DND-41 (cell line): ENCODE measurements at places on chromosomes 12 and 14.
A peak's percentile ranks its signal among the peaks of the same experiment; 100 is the strongest.

GRCh38 chr14:99666533-99666932 lies 17.6 kb upstream of the CYP46A1 start:
- no peak for DNase-seq

DNA sequence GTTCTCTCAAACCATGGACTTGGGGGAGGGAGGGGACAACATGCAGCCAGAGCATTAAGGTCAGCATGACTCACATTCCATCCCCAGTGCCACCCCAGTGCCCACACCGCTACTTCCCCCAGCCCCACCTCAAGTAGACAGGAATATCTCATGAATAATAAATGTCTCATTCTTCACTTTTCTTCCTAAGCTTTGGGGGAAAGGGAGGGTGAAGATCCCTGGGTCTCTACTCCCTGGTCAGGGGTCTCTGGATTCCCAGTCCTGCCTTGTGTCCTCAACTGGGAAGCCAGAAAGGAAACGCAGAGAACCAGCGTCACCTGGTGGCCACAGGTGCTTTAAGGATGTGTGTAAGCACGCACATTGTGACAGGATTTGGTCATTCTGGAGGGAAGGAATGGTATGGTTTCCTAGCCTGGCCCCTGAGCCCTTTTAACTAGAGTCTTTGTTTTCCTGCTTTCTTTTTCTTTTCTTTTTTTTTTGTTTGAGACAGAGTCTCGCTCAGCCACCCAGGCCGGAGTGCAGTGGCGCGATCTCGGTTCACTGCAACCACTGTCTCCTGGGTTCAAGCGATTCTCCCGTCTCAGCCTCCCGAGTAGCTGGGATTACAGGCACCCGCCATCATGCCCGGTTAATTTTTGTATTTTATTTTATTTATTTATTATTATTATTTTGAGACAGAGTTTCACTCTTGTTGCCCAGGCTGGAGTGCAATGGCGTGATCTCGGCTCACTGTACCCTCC lies 3.4 kb downstream of the GPR84 start:
- peak; percentile 66 for DNase-seq

DNA sequence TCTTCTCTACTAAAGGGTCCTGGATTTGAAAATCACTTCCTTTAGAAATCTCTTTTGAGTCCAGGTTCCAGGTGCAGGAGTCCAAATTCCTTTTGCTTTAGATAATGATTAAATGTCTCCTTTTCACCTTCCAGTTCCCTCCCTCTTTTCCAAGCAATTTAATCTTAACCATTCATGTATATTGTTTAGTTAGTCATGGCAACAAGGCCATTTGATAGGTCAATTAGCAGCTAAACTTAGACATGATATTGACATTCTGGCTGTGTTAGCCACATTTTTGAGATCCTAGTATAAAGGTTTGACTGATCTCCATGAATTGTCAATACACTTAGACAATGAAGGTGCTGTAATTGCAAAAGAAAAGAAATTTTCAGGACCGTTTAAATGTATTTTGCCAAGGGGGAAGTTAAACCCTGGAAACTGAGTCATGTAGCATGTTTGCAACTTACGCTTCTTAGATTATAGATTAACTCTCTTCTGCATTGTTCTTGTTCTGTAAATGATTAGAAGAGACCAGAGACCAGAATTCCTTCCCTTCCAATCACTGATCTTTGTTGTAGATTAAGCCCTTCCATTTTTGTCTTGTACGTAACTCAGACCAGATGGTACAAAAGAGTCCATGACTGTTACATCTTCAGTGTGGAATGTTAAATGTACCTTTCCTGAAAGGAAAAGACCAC lies 12.4 kb upstream of the C12orf75 start:
- no peak for DNase-seq

DNA sequence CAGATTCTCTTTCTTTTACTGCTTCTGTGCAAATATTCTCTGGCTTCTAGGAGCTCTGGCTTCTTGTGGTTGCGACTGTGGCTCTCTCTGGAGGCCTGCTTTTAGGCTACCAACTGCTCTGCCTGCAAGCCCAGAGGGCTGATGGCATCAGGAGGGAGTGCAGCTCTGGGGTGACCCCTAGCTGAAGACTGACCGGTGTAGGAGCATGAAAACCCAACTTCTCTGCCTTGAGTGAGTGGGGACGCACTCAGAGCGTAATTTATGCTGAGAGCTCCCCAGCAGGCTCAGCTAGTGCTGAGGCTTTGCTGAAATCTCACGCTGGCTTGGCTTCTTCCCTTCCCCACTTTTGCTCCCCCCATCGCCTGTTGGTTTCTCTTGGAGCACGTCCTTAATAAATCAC lies 29.9 kb upstream of the RBM19 start:
- DNase-seq, result no peak

GRCh38 chr14:71300566-71301330 lies 393.5 kb downstream of the PCNX1 start:
- DNase-seq, result no peak

GRCh38 chr14:51079489-51079888 lies 15.4 kb downstream of the TRIM9 start:
- DNase-seq, result no peak

DNA sequence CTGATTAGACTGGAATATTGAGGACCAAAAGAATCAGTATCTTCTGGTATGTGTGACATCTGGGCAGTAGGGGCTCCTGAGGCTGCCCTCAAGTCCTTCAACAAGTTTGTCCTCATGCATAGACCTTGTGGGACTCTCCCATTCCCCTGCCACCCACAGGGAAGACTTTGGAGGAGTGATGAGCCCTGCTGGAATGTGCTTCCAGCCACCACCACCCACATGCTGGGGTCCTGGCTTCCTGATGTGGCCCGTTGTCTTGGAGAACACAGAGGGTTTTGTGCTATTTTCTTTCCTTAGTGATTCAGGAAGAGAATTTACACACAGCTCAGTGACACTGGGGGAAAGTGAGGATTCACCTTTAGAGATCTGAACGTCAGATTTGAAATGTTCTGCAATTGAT lies 29.2 kb upstream of the SEL1L start:
- no peak for DNase-seq

DNA sequence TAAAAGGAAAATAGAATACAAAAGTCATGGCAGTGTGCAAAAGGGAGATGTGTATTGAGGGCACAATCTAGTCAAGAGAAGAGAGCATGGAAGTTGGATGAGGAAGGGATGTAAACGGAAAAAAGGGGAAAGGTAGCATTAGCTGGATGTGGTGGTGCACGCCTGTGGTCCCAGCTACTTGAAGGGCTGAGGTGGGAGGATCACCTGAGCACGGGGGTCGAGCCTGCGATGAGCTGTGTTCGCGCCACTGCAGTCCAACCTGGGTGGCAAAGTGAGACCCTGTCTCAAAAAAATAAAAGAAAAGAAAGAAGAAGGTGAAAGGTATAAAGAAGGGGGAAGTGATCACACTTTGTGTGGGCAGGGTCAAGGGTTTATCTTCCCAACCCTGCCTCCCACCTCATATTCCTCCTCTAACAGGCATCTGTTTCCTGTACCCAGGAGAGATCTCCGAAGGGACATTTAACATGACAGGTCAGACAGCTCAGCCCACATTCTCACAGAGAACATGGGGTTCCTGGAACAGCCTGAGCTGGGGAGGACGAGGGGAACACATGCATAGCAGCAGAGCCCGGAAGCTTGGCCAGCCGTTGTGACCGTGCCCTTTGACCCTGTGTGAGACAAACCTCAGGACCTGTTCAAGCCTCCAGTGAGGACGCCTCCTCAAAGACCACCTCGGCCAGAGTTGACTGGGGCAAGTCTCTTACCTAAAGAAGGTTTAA lies 8.9 kb downstream of the RNASE11 start:
- no peak for DNase-seq

GRCh38 chr12:64532734-64533351 lies 77.5 kb upstream of the RASSF3 start:
- DNase-seq, result no peak

- no peak for DNase-seq
Measured at GRCh38 chr12:54463034-54463433, 10.4 kb downstream of the GTSF1 start.

GRCh38 chr12:26150736-26151450 lies 26.1 kb upstream of the BHLHE41 start:
- DNase-seq, result no peak

GRCh38 chr12:130945786-130946492 lies 7.8 kb upstream of the ADGRD1 start:
- DNase-seq, result no peak

GRCh38 chr14:21822109-21822508 lies 148.5 kb upstream of the OR4E1 start:
- no peak for DNase-seq

- DNase-seq, result no peak
Measured at GRCh38 chr12:100311317-100311716, 44.3 kb downstream of the SCYL2 start.

- no peak for DNase-seq
Measured at GRCh38 chr12:49647827-49648711, 24.7 kb downstream of the PRPF40B start.

DNA sequence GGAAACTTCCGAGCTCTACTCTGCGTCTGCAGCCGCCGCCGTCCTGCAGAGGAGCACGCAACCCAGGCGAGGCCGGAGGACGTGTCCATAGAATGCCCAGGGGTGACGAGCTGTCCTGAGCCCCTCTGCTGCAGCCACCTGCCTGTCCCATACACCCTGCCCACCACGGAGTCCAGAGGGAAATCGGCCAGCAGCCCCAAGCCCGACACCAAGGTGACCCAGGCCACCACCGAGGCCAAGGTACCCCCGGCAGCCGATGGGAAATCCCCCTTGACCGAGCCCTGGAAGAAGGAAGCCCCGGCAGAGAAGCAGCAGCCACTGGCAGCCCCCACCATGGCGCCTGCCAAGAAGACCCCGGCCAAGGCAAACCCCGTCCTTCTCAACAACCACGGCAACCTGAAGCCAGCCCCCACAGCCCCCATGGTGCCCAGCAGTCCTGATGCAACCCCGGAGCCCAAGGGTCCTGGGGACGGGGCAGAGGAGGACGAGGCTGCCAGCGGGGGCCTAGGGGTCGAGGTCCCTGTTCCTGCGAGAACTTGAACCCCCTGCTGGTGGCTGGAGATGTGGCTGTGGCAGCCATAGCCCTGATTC lies 128.7 kb upstream of the C14orf180 start:
- DNase-seq, result peak; percentile 0

DNA sequence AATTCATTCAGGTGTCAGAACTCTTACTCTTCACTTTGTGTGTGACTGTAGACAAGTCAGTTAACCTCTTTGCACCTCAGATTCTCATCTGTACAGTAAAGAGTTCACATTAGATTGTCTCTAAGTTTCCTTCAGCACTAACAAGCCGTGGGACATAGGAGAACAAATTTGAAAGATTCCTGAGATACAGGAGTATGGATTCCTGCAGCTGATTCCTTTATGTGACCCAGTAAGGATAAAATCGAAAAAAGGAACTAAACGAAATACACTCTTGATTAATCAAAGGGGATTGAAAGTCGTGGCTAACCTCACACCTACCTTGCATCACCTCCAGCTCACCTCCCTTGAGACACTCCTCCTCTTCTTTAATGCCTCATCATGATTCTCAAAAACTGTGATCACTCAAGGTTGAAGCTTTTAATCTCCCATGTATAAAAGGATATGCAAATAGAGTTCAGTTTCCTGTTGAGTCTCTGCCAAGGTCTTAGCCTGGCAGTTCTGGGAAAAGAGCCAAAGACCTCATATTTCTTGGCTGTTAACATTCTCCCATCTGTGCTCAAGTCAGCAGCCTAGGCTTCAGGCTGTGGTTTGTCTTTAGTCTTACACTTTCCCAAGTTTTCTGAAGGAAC lies 156.6 kb downstream of the DAD1 start:
- no peak for DNase-seq

DNA sequence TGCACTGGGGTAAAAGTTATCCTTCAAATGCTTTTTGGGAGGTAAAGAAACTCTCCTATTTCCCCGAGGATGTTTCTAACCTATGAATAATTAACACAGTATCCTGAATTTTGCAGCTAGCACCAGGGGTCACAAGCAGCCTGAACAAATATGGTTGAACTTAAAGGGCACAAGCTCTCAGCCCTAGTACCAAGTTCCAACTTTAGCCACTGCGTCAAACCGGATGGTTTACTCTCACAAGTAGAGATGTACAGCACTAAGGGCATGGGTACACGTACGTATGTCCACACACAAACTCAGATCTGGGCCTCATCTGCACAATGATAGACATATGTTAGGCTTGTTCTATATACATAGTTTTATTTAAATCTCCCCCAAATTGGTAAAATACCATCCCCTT lies 4.7 kb downstream of the CCDC88C start:
- DNase-seq, result no peak

- peak; percentile 73 for DNase-seq
Measured at GRCh38 chr12:132559652-132560363, 50.6 kb downstream of the LRCOL1 start.

- no peak for DNase-seq
Measured at GRCh38 chr14:99185436-99186068, 86.4 kb downstream of the BCL11B start.

- no peak for DNase-seq
Measured at GRCh38 chr14:87409393-87409792, 583.6 kb downstream of the GALC start.

GRCh38 chr14:38387821-38388220 lies 131.9 kb upstream of the CLEC14A start:
- DNase-seq, result no peak

- no peak for DNase-seq
Measured at GRCh38 chr12:4323396-4323795, 2.4 kb downstream of the TIGAR start.

GRCh38 chr12:96471368-96472050 lies 17.9 kb upstream of the CFAP54 start:
- no peak for DNase-seq

GRCh38 chr14:80627745-80628144 lies 313.8 kb downstream of the CEP128 start:
- no peak for DNase-seq

DNA sequence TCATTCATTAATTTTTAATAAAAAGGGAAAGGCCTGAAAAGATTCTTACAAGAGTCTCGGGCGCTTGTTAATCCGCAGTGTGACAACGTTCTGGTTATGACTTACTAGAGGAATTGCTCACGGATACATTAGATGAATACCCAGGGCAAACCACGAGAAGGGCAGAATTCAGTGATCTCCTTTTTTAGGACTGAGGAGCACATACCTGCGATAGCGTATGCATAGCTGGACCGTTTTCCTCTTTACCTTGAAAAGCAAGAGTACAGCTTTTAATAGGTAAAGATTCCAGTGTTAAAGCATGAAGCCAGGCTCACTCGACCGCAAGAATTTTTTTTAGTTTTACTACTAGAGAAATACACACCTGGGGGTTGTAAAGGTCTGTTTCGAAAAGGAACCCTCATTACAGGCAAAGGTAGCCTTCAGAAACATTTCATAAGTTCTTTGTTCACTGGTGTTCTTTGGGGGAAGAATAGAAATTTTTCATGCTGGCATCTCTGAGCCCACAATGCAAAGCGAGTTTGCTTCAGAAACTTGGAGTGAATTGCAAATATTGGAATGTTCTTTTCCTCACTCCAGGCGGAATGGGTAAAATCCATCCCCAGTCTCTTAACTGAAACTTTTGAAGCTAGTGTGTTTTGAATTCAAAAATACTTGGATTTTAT lies 953 bp downstream of the MAPK1IP1L start:
- no peak for DNase-seq

GRCh38 chr12:111748867-111749266 lies 17.9 kb upstream of the ALDH2 start:
- DNase-seq, result no peak

- no peak for DNase-seq
Measured at GRCh38 chr12:57103856-57104255, 7.3 kb downstream of the STAT6 start.

- no peak for DNase-seq
Measured at GRCh38 chr12:95701722-95702418, 88.7 kb downstream of the NTN4 start.
